ENCODE measurements at places on chromosomes 6 and 20.
A peak's percentile ranks its signal among the peaks of the same experiment; 100 is the strongest.

DNA sequence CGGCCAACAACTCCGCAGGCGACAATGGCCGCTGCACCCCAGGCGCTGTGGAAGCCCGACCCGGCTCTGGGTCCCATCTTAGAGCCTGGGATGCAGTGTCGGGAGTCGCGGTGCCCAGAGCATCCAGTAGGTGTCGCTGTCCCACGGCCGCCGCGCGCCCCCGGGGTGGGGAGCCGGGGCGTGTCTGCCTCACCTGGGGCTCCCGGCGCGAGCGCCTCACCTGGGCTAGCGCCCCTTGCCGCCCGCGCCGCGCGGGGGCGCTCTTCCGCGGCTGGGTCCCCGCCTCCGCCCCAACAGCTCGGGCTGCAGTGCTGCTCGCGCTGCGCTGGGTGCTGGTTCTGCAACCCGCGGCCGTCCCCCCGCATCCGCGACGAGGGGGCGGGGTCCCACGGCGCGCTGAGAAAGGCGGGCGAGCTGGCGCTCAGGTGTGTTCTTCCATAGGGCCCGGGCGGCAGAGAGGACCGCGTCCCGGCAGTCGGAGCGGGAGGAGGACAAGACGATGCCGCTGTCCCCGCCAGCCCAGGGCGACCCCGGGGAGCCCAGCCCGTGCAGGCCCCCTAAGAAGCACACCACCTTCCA, at the start of gene CRYBG1:
Gene CRYBG1 (plus strand): TSS at position 308 of the 579 bp plus-strand sequence. CDS start 192 bp downstream, at position 500.
- peak; percentile 56 for DNase-seq

- DNase-seq = no peak
These were observed 37.5 kb downstream of the ELMO2 start for GRCh38 chr20:46368902-46369268.

DNA sequence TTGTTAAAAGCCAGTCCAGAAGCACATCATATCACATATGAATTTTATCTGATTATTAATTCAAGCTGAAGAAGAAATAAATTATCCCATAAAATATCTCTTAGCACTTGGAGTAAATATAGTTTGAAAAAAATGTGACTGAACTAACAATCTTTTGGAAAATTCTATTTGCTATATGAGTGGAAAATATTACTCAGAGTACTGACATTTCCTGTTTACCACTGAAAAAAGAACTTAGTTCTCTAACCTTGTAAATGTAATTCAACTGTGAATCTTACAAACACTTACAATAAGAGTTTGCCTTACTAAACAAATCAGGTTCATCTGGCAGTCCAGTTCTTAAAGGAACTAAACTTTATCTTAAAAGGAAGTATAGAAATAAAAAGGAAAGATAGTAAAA, 44.2 kb downstream of the MOXD1 start:
- DNase-seq = no peak

DNA sequence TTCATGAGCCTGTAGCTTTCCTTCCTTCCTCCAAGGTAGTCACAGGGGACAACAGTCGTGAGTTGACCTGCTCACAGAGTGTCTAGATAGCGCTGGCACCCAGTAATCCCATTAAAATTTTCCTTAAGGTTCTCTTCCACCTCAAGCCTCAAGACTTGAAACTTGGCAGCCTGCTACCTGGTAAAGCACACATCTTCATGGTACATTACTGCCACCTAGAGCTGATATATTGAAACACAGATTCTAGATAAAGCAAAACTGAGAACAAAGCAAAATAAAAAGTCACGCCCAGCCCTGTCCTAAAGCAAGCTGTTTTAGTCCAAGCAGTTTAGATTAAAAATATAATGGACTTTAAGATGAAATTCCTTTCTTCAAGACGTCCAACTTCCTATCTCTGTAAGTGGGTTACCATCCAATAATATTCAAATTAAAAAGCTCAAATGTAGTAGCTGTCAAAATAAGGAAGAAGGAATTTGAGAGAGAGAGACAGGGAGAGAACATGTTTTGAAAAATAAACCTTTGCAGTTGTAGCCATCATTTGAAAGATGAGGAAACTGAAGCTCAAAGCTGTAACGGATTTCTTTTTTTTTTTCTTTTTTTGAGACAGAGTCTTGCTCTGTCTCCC, 50.7 kb upstream of the CD83 start:
- DNase-seq = no peak

DNA sequence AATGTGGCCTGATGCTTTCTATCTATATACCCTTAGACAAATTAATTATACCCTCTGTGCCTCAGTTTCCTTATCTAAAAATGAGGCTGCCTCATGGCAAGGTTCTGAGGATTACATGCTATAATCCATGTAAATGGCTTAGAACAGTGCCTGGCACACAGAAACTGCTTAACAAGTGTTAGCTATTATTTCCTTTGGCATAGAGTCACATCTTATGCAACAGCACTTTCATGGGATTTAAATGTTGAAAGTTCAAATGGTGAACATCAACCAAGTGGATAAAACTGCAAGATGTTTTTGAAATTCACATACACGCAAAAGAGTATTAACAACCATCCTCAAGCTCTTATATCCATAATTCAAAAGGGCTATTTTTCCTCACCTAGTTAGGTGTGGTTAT, 202.8 kb upstream of the JAG1 start:
- no peak for DNase-seq

DNA sequence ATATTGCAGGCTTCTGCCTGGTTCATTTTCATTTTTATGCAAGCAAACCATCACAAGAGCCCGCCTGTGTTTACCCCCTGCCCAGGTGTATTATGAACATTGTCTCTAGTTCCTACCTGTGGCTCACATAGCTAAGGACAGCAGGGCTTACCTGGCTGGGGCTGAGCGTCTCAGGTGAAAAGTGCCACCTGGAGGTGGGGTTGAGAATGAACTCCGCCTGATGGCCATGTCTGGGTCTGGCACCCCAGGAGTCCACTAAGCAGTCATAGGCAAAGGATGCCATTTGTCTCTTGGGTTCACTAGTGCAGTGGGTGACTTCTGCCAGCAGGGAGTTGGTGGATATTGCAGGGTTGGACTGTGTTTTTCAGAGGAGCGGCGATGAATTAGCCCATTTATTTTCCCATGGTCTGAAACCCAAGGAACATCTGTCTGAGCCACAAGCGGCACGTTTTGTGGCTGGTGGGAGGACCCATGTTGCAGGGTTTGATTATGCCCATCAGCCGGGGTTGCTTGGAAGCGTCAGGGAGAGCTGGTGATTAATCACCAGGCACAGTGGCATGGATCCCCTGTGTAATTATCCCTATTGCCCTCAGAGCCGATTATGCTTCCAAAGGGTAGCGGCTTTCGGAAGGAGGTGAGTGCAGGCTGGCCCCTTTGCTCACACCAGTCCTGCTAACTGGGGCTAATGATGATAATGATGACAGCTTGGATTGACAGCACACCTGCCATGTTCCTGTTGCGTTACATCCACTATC, 92.1 kb downstream of the CDH26 start:
- DNase-seq = no peak
